ENCODE measurements at places on chromosomes 11 and 22.

GRCh38 chr22:49971232-49972162 lies 10.9 kb downstream of the PIM3 start:
- DNase-seq, result no peak

DNA sequence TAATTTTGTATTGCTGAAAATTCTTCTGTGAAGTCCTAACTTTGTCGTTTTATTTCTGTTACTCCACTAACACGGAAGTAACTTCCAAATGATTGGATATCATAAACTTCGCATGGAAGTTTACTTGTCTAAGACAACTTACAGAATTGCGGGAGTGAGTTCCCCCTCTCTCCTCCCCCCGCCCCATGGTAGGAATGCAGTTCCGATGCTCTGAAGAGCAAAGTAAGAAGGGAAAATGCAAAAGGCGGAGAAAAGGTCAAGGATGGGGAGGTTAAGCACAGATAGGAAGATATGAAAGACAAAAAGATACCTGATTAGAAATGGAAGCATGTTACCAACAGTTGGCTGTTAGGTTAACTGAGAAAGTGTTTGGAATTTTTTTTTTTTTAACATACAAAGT lies 1.3 kb downstream of the EIF3M start:
- DNase-seq, result no peak

GRCh38 chr11:68904248-68904847 lies 657 bp downstream of the IGHMBP2 start:
- DNase-seq, result no peak

- no peak for DNase-seq
Observed at GRCh38 chr11:78690352-78690987, 115.8 kb upstream of the NARS2 start.

DNA sequence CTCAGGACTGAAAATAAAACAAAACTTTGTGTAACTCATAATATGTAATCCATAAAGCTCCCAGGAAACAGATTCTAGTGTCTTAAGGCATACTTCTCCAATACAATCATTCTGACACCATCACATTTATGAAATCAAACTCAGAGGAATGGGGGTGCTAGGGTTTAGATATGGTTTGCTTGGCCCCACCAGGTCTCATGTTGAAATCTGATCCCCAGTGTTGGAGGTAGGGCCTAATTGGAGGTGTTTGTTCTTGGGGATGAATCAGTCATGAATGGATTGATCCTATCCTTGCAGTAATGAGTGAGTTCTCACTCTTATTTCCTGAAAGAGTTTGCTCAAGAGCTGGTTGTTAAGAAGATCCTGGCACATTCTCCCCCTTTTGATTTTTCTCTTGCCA lies 380.9 kb downstream of the ETS1 start:
- DNase-seq, result no peak

GRCh38 chr11:60973699-60974098 lies 2.2 kb downstream of the CD6 start:
- DNase-seq, result no peak

DNA sequence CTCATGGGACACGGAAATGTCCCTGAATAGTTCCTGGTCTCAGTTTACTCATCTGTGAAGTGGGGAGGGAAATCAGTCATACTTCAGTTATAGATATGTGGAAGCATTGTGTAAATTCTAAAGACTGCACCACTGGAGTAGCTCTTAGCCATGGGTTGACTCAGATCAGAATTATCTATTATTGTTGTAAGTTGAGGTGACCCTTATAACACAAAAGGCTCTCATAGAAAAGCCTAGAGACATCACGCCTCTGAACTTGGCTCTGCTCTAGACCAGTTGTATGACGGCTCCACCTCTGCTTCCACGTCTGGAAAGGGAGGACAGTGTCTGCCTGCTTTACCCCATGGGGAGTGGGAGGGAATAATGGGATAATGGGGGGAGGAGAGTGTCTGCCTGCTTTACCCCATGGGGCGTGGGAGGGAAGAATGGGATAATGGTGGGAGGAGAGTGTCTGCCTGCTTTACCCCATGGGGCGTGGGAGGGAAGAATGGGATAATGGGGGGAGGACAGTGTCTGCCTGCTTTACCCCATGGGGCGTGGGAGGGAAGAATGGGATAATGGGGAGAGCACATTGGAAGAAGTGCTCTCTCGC lies 98.2 kb downstream of the AMOTL1 start:
- no peak for DNase-seq
